ENCODE measurements at places on chromosomes 2 and 18.

- no peak for DNase-seq
Observed at GRCh38 chr2:168434146-168434545, 21.9 kb upstream of the CERS6 start.

GRCh38 chr18:25493401-25493800, 141.4 kb upstream of the ZNF521 start:
- no peak for DNase-seq

DNA sequence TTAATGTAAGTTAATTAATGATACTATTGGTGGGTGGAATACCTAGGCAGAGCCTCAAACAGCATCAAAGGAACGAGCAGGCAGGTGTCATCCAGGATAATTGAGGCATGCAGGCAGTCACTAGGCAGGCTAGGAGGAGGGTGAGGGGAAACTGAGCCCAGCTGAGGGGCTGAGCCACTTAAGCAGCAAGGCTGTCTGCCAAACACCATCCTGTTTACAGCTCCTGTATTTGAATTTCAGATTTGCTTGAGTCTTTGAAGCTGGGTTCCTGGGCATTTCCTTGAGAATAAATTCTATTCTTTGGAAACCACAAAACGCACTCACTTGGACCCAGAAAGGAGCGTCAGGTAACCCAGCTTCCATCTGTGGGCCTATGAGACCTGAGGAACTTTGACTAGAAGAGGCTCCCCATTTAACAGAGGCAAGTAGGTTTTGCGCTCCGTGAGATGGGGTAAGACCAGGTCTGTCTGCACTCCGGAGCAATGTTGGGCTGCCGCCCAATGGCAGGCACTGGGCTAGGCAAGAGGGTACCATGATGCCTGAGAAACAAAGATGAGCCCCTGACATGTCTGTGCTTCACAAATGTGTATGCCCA, 2.0 kb downstream of the EDAR start:
- DNase-seq = no peak

DNA sequence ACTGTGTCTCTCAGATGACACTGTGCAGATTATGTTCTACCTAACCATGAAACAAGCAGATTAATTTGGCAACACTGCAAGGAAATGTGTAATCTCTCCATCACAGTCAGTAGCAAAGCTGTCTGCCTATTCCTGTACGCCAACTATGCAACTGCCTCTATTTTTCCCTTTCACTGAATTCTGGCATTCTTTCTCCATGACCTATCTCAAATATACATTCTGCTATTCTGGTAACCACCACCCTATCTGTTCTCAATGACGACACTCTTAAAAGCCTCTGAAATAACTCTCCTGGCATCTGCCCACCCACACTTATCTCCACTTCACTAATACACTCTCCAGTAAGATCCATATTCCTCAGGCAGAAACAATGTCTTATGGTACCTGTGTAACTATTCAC, 78.7 kb downstream of the ABCA12 start:
- no peak for DNase-seq

DNA sequence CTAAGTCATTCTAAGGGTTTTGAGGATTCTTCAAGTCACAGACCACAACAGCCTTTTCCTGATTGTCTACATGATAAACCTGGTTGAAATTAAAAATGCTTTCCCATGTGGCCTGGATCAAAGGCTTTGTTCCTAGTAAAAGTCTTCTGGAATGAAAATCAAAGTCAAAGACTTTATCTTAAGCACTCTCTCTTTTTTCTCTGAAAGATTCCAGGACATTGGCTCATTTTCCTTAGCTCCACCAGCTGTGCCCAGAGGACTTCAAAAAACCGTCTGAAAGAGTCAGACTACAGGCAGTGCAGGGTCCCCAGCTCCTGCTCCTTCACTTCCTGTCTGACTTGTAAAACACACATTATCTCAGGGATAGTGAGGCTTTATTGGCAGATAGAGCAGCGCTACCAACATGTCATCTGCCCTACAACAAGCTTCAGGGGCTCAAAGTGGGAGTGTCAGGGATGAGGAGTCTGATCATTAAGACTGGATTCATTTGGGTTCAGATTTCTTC, 148.2 kb downstream of the ESCO1 start:
- no peak for DNase-seq

- no peak for DNase-seq
Observed at GRCh38 chr2:181570833-181571661, 85.9 kb downstream of the CERKL start.

GRCh38 chr18:67589325-67589724, 72.8 kb upstream of the DSEL start:
- no peak for DNase-seq

- DNase-seq = peak; percentile 9
Observed at GRCh38 chr18:50696929-50697328, 122.9 kb downstream of the MRO start.

DNA sequence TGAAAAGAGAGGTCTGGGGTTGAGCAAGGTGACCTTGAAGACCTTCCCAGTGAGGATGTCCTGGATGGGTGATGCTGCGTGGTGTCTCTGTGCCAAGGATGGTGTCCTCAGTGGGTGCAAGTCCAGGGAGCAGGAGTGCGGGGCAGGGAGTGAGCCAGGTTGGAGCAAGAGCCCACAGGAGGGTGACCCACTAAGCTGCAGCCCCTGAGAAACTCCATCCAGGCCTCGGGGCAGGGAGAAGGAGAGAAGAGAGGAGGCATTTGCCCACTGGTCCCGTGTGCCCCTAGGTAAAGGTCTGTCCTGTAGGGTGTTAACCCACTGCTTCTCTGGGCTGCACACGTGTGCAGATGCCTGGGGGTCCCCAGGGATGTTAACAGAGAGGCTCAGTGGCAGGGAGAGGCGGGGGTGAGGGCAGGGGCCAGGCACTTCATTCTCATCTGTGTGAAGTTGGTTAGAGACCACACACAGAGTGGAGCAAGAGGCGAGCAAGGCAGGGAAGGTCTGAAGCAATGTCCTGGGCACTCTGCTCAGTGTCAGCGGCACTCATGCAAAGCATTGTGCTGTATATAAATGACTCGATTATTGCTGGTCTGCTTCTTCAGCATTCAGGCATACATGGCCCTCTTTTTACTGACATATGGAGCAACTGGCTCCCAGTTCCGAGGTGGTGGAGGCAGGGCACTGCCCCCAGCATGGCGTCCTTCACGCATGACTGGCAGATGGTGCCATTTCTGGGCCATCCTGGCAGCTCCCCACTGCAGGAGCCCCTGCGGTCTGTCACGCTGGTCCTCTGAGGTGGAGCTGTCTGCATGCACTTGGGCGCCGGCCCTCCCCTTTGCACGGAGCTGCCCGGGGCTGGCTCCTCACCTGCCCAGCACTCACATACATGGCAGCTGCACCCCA, 117.2 kb upstream of the HS6ST1 start:
- DNase-seq = no peak
